ENCODE measurements at places on chromosomes 4 and X.

- H3K27me3 ChIP-seq, result no peaks in the 10 kb centered on the region
- no peak overlapping the region for H3K4me3 ChIP-seq
- H3K36me3 ChIP-seq, result no peaks in the 10 kb centered on the region
Observed at GRCh38 chr4:176969011-176969410, 176.3 kb upstream of the VEGFC start.

DNA sequence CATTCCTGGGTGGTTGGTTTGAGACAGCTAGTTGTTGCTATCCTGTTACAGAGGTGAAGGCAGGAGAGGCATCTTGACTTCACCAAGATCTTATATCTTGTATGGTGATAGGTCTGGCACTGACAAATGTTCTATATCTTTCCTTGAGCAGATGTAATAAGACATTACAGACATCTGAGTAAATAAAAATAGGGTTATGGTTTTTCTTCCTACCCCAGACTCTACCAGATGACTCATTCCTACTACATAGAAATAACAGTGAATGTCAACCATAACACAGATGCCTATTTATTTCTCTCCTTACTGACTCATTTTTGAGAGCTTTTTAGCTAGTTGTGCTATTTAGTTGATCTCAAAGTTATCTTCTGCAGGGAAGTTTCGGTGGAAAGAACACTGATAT lies 21.9 kb downstream of the HNRNPH2 start:
- no peak overlapping the region for H3K4me3 ChIP-seq
- DNase-seq, result no peak
- peaks cover 50% of the 10 kb centered on the region for H3K36me3 ChIP-seq

DNA sequence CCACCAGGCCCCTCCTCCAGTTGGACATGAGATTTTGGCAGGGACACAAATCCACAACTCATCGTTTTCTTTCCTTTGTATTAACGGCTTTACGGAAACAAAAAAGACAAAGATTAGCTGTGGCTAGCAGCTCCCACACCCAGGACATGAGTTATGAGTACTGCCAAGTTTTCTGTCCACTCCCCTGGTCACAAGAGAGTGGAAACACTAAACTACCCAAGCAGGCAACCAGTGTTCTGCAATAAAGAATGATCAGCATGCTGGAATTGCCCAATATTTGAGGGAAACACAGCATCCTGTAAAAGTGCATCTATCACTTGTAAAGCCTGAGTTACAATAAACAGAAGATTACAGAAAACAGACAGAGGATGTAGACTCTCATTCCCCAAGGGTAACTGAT lies 358.4 kb downstream of the NLGN4X start:
- H3K27ac ChIP-seq, result no peak overlapping the region
- DNase-seq, result no peak
- no peaks in the 10 kb centered on the region for H3K36me3 ChIP-seq
- no peaks in the 10 kb centered on the region for H3K27me3 ChIP-seq
- no peak overlapping the region for H3K4me3 ChIP-seq

DNA sequence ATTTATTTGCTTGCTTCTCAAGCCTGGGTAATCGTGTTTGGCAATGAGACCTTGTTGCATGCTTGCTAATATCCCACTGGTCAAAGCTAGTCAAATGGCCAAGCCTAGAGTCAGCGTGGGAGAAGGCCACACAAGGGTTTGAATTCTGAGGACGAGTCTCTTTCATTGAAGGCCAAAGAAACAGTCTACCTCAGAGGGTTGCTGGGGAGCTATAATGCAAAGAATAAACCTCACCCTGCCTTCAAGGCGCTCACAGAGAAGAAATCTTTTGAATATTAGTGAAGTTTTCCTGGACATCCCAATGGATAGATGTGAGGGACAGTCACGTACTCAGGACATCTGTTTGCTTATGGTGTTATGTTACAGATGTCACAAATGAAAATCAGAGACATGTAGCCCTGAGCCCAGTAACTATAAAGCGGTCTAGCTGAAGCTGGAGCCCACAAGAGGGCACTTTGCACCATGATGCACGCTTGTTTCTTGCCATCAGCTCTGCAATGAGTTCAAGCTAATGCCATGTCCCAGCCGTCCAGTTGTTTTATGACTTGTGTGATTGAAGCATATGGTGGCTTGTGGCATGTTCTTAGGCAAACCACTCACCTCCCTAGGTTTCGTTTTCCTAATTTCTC lies 1.1 kb upstream of the TLR3 start:
- no peak overlapping the region for H3K4me3 ChIP-seq
- no peak overlapping the region for H3K27ac ChIP-seq
- H3K36me3 ChIP-seq, result no peaks in the 10 kb centered on the region

DNA sequence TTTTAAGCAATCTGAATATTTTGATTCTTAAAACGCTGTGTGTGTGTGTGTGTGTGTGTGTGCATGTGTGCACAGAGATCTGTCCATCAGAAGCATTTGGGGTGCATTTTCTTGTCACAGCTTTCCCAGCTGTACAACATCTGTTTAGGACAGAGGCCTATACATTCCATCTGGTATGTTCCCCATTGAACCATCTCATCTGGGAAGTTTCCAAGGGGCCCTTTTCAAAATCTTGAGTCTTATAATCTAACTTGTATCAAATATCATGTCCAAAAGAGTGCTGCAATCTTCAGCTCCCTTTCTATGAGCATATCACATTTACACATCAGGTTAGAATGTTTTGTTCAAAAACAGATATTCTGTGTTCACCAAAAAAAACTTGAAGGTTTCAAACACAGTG lies 16.5 kb upstream of the MID1 start:
- no peak overlapping the region for H3K27ac ChIP-seq
- no peak overlapping the region for H3K4me3 ChIP-seq
- peaks cover 16% of the 10 kb centered on the region for H3K4me1 ChIP-seq
- no peak for DNase-seq
